ENCODE measurements at places on chromosomes 6 and 20.
A peak's percentile ranks its signal among the peaks of the same experiment; 100 is the strongest.

DNA sequence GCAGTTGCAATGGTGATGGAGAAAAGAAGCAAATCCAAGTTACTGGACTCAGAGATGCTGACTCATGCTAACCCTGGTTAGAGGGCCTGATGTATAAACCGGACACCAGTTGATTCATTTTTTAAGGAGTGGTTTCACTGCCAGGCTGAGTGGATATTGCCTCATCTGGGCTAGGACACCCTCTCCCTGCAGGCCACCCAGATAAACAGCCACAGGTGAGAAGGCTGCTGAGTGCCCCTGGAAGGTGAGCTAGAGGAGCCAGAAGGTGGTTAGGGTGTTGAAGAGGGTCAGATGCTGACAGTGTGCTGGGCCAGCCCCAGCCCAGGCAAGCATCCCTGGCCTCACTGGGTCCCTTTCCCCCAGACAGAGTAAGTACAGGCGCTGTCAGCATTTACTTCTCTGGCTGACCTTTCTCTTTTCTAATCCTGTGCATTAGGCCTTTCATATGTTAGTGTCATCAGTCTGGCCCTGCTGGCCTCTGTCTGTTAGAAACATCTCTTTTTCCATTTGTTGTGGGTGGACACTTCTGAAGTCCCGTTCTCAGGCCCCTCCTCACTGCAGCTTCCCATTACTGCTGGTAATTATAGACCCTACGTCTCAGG is 13.5 kb downstream of the EPB41L1 start:
- no peak for DNase-seq

DNA sequence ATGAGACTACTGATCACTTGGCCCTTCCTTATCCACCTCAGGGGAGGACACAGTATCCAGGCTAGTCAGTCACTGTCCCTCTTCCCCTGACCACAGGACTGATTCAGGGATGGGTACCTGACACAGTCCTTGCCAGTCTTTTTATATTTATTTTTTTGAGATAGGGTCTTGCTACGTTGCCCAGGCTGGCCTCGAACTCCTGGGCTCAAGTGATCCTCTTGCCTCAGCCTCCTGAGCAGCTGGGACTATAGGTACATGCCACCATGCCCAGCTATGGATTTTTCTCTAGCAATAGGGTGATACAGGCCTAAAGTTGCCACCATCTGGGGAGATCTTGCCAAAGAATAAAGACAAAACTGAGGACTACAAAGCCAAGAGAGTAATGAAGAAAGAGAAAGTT is 10.2 kb downstream of the TUBB2B start:
- DNase-seq = no peak

DNA sequence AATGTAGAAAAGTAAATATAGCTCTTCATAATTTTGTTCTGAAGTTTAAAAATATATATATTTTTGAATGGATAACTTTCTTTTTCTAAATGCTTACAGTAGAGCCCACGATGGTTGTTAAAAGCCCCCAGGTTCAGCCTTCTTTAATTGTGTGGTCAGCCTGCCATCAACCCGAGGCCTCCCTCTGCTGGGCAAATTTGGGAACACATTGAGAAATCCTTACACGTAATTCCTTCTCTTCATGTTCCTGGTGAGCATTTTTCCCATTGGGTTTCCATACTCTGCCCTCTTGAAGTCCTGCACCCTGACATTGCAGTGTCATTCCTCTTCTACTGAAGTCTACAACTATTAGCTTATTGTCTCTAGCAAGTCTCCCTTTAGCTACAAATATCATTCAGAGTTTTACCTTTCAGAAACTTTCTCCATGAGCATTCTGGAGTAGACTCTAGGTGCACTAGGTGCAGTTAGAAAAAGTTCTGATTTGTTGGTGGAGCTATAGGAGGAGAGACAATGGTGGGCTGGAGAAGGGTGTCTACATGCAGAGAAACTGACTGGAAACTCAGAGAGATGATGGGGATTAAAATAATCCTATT is 40.6 kb downstream of the TRIM38 start:
- no peak for DNase-seq

DNA sequence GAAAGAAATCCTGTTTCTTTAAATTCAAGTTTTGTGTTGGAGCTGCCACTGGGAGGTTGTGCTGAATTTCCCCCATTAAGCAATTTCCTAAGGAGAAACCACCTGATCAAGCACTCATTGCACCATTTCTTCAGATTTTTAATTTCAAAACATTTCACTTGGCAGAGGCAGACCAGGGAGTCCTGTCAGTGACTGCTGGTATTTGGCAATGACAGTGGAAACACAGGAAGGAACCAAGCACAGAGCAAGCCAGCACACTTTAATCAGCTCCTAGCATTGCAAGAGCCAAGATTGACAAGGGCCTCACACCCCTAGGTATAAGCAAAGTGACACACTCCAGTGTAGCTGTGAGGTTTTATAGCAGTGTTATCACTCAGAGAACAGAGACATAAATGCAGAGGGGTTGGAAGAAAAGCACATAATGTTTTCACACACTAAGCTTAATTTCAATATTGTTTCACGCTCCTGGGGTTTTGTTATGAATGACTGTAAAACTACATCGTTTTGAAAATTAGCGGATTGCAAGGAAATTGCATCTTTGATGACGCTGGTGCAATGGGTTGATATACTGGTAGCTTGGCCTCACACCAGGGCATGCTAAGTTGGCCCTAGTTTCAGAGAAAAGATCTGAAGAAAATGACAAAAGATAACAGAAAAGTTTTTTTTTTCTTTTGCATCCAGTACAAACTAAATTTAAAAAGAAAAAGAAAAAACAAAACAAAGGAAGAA is 768.4 kb downstream of the TFAP2A start:
- DNase-seq = no peak

DNA sequence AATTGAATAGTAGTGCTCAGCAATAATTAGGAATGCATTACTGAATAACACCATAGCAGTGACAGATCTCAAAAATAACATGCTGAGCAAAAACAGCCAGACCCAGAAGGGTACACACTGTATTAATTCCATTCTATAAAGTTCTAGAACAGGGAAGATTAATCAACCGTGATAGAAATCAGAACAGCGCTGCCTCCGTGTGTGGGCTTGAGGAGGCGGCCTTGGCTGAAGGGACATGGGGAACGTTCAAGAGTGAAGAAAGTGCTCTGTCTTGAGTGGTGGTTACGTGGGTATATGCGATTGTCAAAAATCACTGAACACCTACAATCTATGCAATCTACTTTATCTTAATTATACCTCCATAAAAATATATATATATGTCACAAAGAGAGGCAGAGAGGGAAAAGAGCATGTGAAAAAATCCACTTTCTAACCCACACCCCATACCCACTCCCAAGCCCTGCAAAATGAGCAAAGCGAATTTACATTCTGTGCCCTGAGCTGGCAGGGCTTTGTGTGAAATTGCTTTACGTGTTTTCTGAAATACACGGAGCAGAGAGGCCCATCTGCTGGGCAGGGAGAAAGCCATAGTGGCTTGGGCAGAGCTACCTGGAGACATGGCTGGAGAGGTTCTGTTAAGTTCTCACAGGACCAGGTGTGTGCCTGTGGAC is 74.4 kb downstream of the NFATC2 start:
- no peak for DNase-seq

DNA sequence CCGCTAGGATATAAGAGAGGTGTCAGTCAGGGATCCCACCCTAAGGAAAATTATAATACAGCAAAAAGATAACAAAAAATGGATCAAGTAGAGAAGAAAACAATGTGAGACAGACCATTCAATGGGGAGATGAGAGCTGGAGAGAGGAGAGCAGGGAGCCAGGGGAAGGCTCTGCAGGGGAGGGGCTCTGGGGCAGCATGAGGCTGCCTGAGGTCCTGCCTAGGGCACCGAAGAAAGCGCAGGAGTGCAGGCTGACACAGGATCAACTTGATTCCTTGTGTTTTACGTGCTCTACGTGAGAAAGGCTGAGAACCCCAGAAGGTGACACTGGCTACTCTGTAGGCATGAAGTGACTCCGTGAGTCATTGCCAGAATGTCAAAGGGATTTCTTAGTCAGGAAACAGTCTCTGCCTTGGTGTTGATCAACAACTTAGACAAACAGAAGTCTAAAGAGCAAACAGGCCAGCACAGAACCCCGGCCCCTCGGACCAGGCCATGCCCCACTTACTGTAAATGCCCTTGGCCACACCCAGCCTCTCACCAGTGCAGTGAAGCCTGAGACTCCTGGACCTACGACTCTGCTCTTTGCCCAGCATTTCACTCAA is 290.1 kb upstream of the PRDM1 start:
- DNase-seq = no peak

- no peak for DNase-seq
Observed at GRCh38 chr6:155201461-155202226, 62.2 kb upstream of the CLDN20 start.

DNA sequence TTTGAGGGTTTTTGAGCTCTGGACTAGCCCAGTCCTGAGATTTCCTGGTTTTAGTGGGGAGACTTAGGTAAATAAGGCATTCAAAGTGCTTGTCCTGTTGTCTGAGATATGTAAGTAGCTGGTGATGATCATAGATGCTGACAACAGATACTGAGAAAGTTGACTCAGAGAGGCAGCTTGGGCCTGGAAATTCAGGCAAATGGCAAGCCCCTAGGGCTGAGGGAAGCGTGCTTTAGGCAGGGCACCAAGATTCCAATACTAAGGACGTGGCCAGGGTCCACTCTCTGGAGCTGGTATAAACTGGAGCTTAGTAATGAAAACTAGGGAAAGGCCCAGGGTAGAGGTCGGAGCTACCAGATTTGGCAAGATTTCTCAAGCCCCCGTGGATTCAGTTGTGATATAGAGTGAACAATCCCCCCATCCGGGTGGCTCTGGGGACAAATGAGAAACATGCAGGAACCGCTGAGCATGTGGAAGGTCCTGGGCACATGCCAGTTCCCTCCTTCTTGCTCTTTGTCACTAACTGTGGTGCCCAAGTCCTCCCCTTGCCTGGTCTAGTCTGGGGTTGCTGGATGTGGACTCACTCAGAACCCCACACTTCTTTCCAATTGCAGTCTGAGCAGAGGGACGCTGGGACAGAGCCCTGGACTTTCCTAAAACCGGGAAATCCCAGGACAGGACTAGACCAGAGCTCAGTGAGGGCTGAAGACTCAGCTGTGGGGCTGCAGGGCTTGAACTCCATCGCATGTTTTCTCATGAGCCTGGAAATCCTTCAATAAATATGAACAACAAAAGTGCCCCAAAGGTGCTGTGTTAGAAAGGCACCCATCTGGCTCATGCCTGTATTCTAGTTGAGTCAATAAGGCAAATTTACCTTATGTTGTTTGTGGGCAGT is 10.3 kb downstream of the SLC22A3 start:
- no peak for DNase-seq

- no peak for DNase-seq
Observed at GRCh38 chr20:45341579-45341938, 6.7 kb downstream of the SDC4 start.

GRCh38 chr6:551405-551804 is 105.5 kb downstream of the HUS1B start:
- DNase-seq = peak; percentile 38

DNA sequence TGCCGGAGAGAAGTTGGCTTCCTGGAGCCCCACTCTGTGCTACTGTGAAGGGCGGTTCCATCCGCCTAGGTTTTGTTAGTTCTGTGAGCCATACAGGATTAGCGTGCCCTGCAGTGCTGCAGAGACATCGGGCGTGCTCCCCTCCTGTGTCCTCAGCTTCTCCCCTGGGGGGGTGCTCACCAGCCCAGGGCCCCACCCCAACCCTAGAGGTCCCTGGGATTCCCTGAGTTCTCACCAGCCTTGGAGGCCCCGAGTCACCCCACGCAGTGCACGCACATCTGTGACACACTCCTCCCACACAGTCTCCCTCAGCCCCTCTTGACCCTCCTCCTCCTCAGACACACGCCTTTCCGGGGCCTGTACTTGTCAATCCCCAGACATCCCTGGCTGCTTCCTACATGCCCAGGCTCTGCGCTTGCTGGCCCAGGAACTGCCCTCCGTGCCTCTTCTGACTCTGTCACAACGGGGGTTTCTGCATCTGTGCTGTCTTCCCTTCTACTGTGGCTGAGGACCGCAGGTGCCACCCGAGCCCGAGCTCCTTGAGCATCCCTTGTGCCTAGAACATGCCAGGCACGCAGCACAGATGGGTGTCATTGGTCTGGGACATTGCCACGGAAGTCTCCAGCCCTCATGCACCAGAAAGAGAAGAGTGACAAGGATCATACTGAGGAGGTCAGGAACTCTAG is 123.2 kb upstream of the RPS6KA2 start:
- DNase-seq = no peak

DNA sequence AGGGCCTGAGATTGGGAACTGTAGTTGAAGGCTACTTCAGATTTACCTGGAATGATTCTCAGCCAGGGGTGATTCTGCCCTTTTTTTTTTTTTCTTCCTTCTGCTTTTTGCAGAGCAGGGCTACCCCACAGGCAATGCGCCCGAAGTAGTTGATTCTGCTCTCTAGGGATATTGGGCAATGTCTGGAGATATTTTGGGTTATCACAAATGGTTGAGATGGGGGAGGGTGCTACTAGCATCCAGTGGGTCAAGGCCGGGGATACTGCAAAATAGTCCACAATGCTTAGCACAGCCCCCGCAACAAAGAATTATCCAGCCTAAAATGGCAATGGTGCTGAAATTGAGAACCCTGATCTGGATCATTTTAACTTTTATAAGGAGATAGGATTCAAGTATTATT is 71.2 kb upstream of the ZMYND8 start:
- DNase-seq = no peak

DNA sequence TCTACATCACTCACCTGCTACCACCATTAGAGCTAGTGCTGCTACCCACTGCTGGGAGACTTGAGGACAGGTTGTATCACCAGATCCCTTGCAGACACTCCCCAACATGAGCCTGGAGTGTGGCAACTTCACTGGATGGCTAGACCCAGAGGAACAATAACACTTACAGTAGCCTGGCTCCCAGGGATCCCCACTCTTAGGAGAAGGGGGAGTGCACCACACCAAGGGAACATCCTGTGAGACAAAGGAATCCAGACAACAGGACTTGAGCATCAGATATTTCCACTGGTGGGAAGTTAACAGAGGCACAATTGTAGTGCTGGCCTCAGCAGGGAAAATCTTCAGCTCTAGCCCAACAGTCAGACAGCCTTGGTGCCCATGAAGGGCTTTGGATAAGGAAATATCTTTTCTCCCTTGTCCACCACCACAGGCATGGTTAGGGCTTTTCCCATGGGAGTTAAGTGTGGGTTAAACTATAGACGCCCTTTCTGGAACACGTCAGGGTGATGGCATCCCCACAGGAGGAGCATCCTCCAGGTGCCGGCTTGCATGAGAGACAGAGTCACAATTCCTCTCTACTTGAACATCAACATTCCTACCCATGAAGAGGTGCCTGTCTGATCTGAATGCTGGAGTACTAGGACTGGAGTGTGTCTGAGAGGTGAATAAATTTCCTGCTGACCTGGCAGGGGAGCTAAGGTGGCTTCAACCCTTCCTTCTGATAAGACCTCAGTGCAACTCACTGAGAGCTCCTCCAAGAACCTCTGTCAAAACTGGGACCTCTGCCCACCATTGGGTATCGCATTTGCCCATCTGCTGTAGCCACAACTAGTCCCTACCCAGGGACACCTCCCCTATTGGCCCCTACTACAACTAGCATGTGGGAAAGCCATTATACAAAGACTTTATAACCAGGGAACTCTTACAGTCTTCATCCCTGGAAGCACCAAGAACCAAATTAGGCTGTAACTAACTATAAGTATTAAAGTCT is 55.4 kb upstream of the SIRPG start:
- no peak for DNase-seq

GRCh38 chr20:53803492-53804155 is 210.0 kb upstream of the ZNF217 start:
- no peak for DNase-seq
